ENCODE measurements at places on chromosomes 1 and 21.

DNA sequence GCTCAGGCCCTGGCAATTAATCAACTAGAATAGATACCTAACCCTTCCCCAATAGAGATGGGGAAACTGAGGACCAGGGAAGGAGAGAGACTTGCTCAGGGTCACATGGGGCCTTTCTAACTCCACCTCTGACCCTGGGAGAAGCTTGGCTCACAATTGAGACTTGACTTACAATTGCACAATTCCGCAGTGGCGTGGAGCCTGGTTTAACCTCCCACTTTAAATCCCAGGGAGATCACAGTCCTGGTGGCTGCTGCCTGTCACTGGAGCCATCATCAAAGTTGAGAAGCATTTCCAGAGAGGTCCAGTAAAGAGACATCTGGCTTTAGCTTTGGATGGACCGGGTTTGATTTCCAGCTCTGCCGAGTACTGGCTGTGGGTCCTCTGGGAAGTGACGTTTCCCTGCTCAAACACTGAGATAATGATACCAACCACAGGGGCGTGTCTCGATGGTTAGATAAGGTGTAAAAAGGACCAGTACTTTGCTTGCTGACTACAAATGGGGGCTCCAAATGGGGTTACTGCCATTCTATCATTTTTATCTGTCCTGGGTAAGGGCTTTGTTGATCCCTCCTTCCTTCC lies 39.3 kb downstream of the TRIM62 start:
- no peak for DNase-seq

DNA sequence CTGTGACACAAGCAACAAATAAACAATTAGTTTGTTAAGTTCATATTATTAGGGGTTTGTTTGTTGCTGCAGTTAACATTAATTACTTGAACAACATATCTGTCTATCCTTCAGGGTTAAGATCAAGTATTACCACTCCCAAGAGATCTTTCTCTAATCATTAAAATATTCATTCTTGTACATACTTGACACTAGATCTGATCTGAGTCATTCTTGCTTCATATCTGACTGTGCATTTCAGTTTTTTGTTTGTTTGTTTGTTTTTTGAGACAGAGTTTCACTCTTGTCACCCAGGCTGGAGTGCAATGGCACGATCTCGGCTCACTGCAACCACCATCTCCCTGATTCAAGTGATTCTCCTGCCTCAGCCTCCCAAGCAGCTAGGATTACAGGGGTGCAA lies 613.3 kb upstream of the PLXNA2 start:
- DNase-seq = no peak

DNA sequence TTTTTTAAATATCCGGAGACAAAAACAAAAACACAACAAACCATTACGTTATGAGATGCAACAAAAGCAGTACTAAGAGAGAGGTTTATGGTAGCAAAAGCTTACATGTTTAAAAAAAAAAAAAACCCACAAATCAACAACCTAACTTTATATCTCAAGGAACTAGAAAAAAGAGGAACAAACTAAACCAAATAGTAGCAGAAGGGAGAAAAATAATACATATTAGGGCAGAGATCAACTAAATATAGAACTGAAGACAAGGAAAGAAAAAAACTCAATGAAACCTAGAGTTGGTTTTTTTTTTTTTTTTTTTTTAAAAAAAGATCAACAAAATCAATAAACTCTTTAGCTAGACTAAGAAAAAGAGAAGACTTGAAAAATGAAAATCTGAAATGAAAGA lies 34.9 kb downstream of the ZNF644 start:
- no peak for DNase-seq

DNA sequence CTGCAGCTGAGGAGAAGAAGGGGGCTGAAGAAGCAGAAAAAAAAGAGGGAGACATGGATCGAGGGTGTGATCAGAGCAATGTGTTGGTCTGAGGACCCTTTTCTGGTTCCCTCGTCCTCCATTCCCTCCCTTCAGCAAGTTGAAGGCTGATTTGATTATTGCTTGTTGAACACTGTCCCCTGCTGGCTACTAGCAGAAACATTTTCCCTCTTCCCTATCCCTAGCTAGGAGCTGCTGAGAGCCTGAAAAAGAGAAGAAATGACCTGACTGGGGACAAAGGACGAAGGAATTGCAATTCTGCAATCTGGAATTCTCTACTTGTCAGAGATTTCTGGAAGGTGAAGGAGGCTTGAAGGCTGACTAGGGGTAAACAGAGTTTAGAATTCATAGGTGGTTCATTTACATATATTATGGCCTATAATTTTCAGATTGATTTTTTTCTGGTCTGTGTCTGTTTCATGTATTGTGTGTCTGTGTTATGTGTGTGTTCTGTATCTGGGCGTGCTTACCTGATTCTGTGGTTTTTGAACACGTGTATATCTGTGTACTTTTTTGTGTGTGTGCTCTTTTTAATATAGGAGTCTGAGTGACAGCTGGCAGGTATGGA lies 9.8 kb downstream of the NHLH1 start:
- DNase-seq = peak; percentile 17

DNA sequence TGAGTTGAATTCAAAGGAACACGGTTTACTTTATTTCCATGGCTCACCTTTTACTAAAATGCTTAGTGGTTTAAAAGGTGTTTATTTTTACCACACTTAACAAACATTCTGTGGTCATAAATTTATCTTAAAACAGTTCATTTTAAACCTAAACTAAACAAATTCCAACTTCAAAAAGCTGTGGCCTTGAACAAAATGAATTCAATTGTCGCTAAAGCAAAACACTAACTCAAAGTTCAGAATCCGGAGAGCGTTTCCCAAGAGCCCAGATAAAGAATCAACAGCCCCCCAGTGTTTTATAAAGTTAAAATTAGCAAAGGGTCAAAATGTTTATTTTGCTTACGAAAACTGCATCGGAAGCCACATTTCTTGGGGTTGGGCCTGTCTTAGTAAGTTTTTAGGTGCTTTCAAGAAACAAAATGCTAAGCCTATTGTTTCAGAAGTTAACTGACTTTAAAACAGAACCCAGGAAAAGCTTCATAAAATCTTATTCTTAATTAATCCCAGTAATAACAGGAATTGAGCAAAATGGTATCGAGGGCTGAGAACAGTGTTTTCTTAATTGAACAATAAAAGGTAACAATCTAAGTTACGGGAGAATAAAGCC lies 1.3 kb downstream of the PUM1 start:
- no peak for DNase-seq

DNA sequence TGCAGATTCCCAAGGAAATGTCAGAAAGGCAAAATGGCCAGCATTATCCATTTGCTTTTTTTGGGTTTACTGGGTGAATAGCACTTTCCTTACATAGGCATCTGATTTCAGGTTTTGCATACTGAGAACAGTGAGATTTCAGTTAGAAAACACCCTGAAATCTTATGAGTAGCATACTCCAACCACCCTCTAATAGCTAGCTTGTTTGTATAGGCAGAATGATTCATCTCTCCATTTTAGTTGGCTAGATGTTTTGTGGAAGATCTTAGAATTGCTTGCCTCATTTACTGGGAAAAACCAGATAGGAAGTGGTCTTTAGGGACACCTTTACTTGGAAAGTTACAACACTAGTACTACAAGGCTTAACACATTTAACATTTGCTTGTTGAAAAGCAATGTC lies 10.4 kb downstream of the KYAT3 start:
- DNase-seq = no peak

DNA sequence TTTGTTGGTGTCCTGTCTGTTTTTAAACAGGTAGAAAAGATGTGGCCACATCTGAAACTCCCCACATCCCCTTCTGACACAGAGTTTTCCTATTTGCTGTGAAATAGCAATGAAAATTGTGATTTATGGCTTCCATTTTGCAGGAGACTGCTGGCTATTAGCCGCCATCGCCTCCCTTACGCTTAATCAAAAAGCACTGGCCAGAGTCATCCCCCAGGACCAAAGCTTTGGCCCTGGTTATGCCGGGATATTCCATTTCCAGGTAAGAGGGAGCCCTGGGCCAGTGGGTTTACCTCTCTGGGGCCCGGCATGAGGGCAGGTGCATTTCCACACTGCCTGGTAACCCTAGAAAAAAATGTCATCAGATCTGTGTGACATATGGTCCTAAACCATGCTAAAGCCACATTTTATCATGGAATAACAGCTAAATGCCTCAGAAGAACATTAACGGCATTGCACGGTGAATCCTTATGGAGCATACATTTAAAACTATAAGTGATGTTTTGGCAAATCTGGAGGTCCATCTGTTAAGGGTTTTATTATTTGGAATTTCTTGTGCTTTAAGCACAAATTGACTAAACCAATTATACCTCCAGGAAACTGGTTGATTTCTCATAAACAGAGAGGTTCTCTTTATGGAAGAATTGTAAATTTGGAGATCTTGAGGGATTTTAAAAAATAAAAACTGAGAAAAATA lies 12.3 kb downstream of the CAPN9 start:
- DNase-seq = no peak

DNA sequence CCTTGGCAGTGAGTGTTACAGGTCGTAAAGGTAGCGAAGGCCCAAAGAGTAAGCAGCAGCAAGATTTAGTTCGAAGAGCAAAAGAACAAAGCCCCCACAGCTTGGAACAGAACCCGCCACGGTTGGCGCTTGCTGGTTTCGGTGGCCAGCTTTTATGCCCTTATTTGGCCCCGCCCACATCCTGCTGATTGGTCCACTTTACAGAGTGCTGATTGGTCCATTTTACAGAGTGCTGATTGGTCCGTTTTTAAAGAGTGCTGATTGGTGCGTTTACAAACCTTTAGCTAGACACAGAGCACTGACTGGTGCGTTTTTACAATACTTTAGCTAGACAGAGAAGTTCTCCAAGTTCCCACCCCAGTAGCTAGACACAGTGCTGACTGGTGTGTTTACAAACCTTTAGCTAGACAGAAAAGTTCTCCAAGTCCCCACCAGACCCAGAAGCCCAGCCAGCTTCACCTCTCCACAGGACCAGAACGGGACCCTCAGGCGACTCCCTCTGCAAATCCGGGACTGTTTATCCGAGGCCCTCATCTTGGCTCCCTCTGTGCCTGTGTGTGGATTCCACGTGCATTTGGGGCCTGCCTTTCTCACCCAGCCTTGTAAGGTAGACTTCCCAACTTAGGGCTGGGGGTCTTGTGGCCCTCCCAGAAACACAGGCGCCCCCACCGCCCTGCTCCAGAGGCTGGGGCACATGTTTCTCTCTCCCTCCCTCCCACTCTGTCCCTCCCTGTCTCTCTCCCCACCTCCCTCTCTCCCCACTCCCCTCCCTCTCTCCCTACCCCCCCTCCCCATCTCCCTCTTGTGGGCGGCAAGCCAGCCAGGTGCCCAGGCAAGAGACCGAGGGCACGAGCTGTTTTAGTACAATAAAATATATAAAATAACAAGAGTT lies 12.6 kb downstream of the FTCD start:
- DNase-seq = no peak

GRCh38 chr1:92399076-92399475 lies 87.6 kb downstream of the GFI1 start:
- no peak for DNase-seq

DNA sequence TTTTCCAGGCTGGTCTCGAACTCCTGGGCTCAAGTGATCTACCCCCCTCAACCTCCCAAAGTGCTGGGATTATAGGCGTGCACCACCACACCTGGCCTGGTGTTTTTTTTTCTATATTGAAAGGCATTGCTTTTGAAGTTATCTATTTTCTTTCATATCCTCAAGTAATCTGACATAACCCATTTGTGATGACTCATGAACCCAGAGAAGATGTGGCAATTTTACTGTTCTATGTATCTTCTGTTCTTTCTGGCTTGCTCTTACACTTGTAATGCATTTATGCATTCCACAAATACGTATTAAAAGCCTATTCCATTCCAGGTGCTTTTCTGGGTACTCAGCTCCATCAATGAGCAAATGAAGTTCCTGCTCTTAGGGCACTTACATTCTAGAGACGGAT lies 29.9 kb upstream of the ERRFI1 start:
- DNase-seq = no peak

DNA sequence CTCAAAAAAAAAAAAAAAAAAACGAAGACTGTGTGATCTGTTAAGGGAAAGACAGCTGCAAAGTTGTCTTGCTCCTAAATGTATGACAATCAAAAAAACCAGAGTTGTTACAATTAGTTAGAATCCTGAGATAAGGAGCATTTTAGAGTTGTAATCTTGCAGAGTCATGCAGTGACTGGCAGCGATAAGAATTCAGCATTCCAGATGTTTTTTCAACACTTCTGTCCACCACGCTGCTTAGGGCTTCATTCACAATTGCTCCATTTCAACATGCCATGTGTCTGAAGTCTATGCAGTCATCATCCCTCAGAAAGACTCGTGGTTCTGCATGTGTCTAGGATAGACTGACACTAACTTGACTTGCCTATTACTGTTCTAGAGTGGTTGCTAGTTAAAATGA lies 102.4 kb upstream of the BACE2 start:
- no peak for DNase-seq

GRCh38 chr1:77484926-77485325 lies 197.5 kb downstream of the ZZZ3 start:
- no peak for DNase-seq

GRCh38 chr1:203048555-203049051 lies 22.3 kb downstream of the PPFIA4 start:
- no peak for DNase-seq

- no peak for DNase-seq
Observed at GRCh38 chr1:16905110-16905867, 9.5 kb downstream of the RNU1-2 start.

DNA sequence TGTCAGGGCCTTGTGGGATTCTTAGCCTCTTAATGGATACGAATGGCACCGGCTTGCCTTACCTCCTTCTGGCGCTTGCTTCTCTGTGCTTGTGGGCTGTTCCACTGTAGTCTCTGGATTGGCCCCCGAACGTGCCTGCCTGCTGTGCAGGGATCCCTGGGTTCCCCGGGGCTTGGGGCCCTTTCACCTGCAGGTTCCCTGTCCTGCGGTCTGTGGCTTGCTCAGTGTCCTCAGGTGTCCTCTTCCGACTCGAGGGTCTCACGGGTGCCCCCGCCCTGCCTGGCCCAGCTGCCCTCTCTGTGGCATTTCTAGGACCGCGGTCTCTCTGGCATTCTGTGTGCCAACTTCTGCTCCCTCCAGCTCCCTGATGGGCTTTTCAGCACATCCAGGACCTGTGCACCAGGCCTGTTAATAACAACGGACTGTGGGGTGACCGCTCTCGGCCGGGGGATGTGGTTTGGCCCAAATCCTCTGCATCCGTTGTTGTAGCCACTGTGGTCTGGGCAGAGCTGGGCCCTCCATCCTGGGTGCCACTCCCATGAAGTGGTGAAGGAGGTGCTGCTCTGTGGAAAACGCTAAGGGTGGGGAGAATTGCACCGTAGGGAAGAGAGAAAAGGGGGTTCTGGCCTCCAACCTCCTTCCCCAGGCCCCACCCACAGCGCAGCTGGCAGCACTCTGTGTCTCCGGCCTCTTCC lies 12.4 kb downstream of the COL18A1 start:
- DNase-seq = no peak

- DNase-seq = no peak
Observed at GRCh38 chr1:6278263-6278662, 17.4 kb upstream of the GPR153 start.

DNA sequence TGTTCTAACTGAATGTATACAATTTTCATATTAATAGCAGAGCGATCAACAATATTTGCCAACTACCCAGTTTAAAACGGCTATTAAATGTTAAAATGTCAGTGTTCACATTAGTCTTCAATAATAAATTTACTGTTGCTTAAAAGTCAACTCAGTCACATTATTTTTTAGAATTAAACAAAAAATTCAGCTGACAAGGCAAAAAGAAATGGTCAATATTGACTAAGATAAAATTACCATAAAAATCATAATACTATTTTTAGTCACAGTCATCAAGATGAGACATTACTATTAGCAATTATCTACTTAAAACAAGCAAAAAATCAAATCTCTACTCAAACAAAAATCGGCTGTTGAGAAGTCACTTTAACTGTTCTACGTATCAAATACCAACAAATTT lies 1.5 kb downstream of the ANKRD13C start:
- DNase-seq = no peak
